ENCODE measurements at places on chromosomes 11 and 22. TPM values are rescaled to one million over a fixed set of nuclear protein-coding genes. Genes with fewer than 3 reads are reported as not detected.

DNA sequence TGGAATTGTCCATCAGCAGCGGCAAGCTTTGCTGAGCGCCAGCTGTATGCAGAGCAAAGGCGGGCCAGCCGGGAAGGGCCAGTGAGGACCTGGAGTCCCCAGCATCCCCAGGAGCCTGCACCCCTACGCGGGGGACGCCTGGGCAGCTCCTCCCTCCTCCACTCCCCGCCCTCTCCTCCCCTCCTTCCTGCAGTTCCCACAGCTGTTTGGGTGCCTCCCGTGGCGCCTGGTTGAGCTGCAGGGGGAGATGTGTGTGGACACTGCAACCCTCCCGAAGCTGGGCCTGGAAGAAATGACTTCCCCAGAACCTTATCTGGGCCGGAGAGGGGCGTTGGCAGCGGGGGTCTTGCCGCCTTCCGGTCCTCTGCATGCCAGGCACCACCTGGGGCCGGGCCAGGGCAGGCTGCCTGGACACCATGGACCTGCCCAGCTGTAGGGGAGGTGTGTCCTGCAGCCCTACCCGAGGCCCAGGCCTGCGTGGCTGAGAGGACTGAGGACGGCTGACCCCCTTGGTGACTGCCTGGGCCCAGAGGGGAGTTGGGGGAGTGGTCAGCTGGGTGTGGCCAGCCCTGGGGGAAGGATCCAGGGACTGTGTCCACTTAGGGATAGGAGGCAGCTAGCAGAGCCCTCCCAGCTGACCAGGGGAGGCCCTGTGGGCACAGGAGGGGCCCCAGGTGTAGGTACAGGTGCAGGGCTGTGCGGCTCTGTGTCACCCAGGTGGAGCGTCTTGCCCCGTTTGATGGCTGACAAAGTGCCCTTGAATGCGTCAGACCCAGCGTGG, 16.8 kb upstream of the MUC6 start:
- DNase-seq: no peak

- no peak for DNase-seq
These were observed 726.1 kb upstream of the CCDC90B start for GRCh38 chr11:84012171-84012826.

The EEF1G gene
- 1,062 TPM for total RNA-seq

- no peak for DNase-seq
These were observed 8.8 kb downstream of the H19 start for GRCh38 chr11:1988667-1989317.

The RDX gene
- 83.6 TPM for total RNA-seq

GRCh38 chr11:71563406-71563805, 2.0 kb upstream of the KRTAP5-10 start:
- peak; percentile 52 for DNase-seq

DNA sequence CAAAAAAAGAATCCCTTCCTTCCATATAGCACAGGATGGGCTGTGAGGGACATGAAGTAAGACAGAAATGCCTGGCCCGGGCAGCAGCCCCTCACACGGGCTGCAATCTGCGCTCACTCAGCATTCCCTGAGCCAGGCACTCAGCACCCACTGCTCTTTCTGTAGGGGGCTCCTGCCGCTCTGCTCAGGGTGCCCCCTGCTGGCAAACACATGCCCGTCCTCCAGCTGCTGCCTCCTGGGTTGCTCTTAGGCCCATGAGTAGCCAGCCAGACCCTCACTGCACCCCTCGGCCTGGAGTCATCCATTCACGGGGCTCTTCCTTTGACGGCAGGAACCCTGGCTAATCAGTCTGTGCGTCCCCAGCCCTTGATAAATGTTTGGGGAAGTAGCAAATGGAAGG, 6.9 kb downstream of the MCAT start:
- DNase-seq: no peak

The IL18 gene
- 34.3 TPM for total RNA-seq

DNA sequence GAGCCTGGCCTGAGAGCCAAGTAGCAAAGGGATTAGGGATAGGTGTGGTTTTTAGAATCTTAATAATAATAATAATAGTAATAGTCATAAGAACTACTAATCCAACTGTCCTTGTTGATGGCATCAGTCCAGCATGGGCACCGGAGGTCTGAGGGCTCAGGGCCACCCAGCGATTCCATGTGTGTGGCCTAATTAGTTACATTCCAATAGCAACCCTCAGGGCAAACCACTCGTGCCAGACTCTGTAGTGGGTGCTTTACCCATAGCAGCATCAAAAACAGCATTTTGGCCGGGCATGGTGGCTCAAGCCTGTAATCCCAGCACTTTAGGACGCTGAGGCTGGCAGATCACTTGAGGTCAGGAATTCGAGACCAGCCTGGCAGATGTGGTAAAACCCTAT, 19.0 kb upstream of the MYH9 start:
- DNase-seq: no peak

The UBE2L3 gene
- total RNA-seq: 55.4 TPM

DNA sequence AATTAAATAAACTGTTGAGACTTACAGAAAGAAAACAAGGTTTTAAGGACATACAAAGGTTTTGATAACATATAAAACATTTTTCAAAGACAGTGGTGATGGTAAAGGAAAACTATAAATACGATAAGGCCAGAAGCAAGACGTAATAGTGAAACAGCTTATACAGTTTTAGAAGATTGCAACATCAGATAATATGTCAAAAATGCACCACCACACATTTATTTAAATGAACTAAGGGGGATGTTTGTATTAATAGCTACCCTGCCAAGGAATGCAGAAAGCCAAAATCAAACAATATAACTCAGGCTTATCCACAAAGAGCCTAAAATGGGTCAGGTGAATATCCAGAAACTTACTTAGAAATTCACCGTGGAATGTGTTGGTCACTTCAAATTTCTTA, 981.6 kb upstream of the FAT3 start:
- DNase-seq: no peak

The TMEM151A gene
- total RNA-seq: 61.6 TPM

- no peak for DNase-seq
These were observed 95.5 kb downstream of the RPL27A start for GRCh38 chr11:8777907-8778767.

GRCh38 chr11:69274531-69275016, 19.4 kb upstream of the MYEOV start:
- DNase-seq: peak; percentile 79

- no peak for DNase-seq
These were observed 28.2 kb downstream of the PIK3IP1 start for GRCh38 chr22:31263896-31264640.

DNA sequence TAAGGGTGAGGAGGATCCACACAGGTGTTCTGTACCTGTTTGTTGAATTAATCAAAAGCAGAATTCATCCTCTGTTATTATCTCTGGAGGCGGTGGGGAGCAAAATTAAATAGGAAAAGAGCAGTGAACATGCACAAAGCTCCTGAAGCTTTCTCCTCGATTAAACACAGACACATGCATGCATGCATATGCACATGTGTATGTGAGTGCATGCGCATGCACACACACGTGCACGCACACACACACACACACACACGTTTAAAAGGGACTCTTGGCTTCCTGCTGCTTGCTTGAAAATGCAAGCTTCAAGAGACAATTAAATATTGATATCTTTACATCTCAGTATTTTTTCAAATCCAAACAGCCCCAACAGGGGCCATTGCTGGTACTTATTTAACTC, 462.1 kb downstream of the BUD13 start:
- no peak for DNase-seq

GRCh38 chr22:49582181-49582580, 245.5 kb downstream of the BRD1 start:
- no peak for DNase-seq

The SNU13 gene
- total RNA-seq: 109 TPM

- DNase-seq: peak; percentile 75
These were observed 213.4 kb upstream of the SYN3 start for GRCh38 chr22:33271390-33272161.

The WNT11 gene
- total RNA-seq: 1.8 TPM

DNA sequence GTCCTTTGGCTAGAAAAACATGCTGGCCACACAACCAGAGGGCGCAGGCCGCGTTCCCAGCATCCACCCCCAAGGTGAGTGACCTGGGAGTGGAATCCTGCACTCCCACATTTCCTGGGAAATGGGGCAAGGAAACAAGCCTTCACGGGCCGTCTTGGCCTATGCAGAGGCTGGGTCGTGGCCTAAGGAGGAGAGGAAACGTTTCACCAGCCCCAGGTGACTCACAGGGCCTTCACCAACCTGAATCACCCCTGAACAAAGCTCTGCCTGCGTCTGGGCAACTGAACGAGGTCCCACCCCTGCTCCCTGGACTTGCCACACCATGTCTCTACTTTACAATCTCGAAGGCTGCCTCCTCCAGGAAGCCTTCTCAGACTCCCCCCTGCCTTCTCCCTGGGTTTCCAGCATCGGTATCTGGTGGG, 13.2 kb downstream of the MYH9 start:
- DNase-seq: no peak

The MUC5B gene
- total RNA-seq: 8,095 TPM

The GRM5 gene
- 0.06 TPM for total RNA-seq

GRCh38 chr11:30876663-30877396, 290.7 kb upstream of the MPPED2 start:
- DNase-seq: no peak

GRCh38 chr11:5088556-5088955, 19.2 kb downstream of the OR52E1 start:
- DNase-seq: no peak

DNA sequence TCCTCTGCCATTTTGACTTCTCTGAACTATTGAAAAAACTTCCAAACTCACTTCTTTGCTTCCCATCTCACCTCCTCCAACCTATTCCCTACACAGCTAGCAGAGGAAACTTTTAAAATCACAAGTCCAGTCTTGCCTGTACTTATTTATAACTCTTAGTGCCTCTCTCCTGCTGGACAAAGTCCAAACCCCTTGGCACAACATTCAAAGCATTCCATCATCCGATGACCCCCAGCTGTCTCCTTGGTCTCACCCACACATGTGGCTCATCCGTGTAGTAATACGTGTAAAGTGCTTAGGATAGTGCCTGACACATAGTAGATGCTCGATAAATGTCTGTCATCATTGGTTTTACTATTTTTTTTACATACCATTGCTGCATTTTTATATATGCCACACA, 101.4 kb downstream of the PARVA start:
- no peak for DNase-seq

The MMP11 gene
- total RNA-seq: 4.4 TPM

The INTS4 gene
- total RNA-seq: 28.8 TPM

- no peak for DNase-seq
These were observed 356.3 kb upstream of the NARS2 start for GRCh38 chr11:78930810-78931523.

GRCh38 chr11:101944923-101945322, 28.6 kb upstream of the ANGPTL5 start:
- DNase-seq: no peak

The GRIK4 gene
- total RNA-seq: 2.9 TPM

GRCh38 chr11:43969543-43969942, 27.1 kb downstream of the C11orf96 start:
- DNase-seq: no peak

GRCh38 chr11:2297623-2298030, 4.1 kb downstream of the C11orf21 start:
- no peak for DNase-seq

DNA sequence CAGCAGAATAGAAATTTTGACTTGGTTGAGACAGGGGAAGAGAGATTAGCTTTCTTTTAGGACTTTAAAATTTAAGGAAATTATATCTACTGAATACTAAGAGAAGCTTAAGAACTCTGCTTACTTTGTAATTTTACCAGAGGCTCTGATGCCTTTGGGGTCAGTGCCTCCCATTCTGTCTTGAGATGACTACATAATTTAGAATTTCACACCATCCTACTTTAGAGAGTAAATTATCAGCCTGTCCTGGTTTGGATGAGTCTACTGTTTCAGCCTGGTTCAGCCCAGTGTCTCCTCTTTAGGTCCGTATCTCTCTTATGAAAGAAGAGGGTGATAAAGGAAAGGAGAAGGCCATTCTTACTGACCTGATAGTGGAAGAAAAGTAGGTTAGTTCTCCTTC, 9.8 kb downstream of the NUCB2 start:
- DNase-seq: no peak

DNA sequence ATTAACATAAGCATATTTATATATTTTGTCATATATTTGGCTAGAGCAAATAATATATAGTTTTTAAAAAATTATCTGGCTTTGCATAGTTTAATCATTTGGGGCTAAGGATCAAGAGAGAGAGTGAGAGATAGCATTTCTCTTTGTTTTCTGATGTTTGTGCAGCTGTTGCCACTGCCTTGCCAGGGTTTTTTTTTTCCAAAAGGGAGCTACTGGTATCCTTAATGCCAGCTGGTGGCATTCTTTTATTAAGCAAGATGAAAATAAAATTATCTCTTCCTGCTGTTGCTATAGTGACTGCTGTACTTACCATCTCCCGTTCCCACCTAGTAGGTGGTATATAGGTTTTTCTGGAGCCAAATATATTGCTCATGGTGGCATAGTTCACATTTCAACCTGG, 793.3 kb upstream of the ARHGAP42 start:
- no peak for DNase-seq

GRCh38 chr11:1275021-1275420, 34.4 kb downstream of the TOLLIP start:
- DNase-seq: no peak

DNA sequence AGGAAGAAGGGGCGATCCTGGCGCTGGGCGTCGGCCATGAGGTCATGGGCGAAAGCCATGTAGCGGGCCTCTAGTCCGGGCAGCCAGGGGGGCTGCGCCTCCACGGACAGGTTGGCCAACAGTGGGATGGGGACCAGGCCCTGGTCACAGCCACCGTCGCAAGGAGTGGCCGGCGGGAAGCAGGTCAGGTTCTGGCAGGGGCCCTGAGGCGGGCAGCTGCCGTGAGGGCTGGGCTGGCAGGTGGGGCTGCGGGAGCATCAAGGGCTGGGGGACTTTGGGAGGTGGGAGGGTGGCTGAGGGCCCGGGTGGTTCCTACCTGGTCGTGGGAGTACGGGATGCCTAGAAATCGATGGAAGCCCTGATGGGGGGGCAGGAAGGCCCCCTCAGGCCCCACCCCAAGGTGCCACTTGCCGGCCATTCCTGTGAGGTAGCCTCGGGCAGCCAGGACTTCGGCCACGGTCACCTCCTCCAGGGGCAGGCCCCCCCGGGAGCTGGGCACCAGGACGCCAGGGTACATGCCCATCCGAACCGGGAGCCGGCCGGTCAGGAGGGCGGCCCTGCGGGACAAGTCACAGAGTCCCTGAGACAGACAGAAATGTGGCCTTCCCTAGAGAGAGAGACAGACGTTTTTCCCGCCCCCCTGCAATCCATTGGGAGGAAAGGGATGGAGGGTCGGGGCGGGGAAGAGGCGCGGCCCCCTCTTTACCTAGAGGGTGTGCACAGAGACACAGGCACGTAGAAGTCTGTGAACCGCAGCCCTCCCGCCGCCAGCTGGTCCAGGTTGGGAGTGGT, 906 bp downstream of the ARSA start:
- DNase-seq: no peak

The PKDREJ gene
- 0.32 TPM for total RNA-seq

GRCh38 chr11:112617977-112618826, 343.0 kb upstream of the NCAM1 start:
- DNase-seq: no peak

- no peak for DNase-seq
These were observed 89.3 kb downstream of the NAT10 start for GRCh38 chr11:34194576-34195335.

The NDUFC2 gene
- total RNA-seq: 181 TPM

- DNase-seq: no peak
These were observed 15.5 kb downstream of the CLMP start for GRCh38 chr11:123179586-123179985.

The OR4C12 gene
- total RNA-seq: not detected

The TEF gene
- 28.4 TPM for total RNA-seq
